ENCODE measurements at places on chromosomes 5 and 9. TPM values are rescaled to one million over a fixed set of nuclear protein-coding genes. Genes with fewer than 3 reads are reported as not detected.

CAMK2A gene
- total RNA-seq = not detected

- H3K27ac ChIP-seq = no peak overlapping the region
- no peak for DNase-seq
- no peaks in the 10 kb centered on the region for H3K27me3 ChIP-seq
- H3K36me3 ChIP-seq = no peaks in the 10 kb centered on the region
- no peak overlapping the region for H3K4me3 ChIP-seq
- no peaks in the 10 kb centered on the region for H3K4me1 ChIP-seq
Observed at GRCh38 chr9:29556317-29556716, 1983.0 kb upstream of the C9orf72 start.

GRCh38 chr5:158456756-158457155, 597.8 kb upstream of the CLINT1 start:
- DNase-seq = no peak
- no peaks in the 10 kb centered on the region for H3K27me3 ChIP-seq
- no peak overlapping the region for H3K4me3 ChIP-seq

- no peak within 1 kb of the TSS for H3K27ac ChIP-seq
- DNase-seq = peak; percentile 91
- no peaks in the 10 kb centered on the region for H3K36me3 ChIP-seq
- H3K4me1 ChIP-seq = peaks cover 7% of the 10 kb centered on the region
Observed at GRCh38 chr5:71719063-71719964, at the start of gene CARTPT. Gene CARTPT (plus strand): TSS chr5:71719275. CDS start chr5:71719294, 19 bp downstream.

- no peaks in the 10 kb centered on the region for H3K36me3 ChIP-seq
- no peak overlapping the region for H3K4me3 ChIP-seq
- H3K4me1 ChIP-seq = no peaks in the 10 kb centered on the region
- no peak overlapping the region for H3K27ac ChIP-seq
- H3K27me3 ChIP-seq = no peaks in the 10 kb centered on the region
Observed at GRCh38 chr9:93894691-93895079, 60.5 kb downstream of the BARX1 start.

ENTPD2 gene
- 1.1 TPM for total RNA-seq

CARD19 gene
- 36.8 TPM for total RNA-seq

NR5A1 gene
- 0.21 TPM for total RNA-seq

GNA14 gene
- total RNA-seq = 10.5 TPM

PPP1R26 gene
- 49.8 TPM for total RNA-seq

GRCh38 chr9:22469928-22470544, 23.4 kb downstream of the DMRTA1 start:
- DNase-seq = peak; percentile 87
- H3K4me3 ChIP-seq = no peak overlapping the region
- peaks cover 7% of the 10 kb centered on the region for H3K4me1 ChIP-seq
- H3K27ac ChIP-seq = no peak overlapping the region

DNA sequence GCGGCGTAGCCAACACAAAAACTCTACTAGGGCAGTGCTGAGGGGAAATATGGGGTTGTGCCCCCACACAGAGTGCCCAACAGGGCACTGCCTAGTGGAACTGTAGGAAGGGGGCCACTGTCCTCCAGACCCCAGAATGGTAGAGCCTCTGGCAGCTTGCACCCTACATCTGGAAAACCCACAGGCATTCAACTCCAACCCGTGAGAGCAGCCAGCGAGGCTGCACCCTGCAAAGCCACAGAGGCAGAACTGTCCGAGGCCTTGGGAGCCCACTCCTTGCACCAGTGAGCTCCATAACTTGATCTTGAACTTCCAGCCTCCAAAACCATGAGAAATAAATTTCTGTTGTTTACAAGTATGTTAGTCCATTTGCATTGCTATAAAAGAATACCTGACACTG, 27.7 kb downstream of the GRAMD2B start:
- no peaks in the 10 kb centered on the region for H3K36me3 ChIP-seq
- peaks cover 3% of the 10 kb centered on the region for H3K4me1 ChIP-seq
- no peaks in the 10 kb centered on the region for H3K27me3 ChIP-seq

GRCh38 chr9:134112561-134112960, 23.3 kb upstream of the WDR5 start:
- H3K4me1 ChIP-seq = no peaks in the 10 kb centered on the region
- no peak for DNase-seq
- no peaks in the 10 kb centered on the region for H3K36me3 ChIP-seq
- H3K27ac ChIP-seq = no peak overlapping the region

GRCh38 chr5:10913841-10914240, 152.8 kb upstream of the DAP start:
- no peak overlapping the region for H3K27ac ChIP-seq
- no peaks in the 10 kb centered on the region for H3K36me3 ChIP-seq
- no peaks in the 10 kb centered on the region for H3K27me3 ChIP-seq
- H3K4me1 ChIP-seq = peaks cover 9% of the 10 kb centered on the region

DNA sequence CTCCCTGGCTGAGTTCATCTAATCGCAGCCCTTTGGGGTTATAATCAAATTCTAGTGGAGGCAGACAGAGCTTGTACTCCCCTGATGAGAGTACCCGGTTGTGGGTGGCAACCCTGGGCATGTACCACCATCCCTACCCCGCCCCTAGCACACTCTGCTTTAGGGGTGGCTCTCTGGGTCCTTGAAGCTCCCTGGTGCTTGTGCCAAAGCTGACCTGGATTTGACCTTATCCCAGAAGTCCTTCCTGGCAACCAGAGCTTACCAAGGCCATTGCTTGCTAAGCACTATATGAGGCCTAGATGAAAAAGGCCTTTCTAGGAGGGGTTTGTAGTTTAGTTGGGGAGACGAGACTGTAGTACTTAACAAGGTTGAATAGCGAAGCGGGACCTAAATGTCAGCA, 72.2 kb downstream of the RGS3 start:
- no peak overlapping the region for H3K4me3 ChIP-seq
- H3K36me3 ChIP-seq = no peaks in the 10 kb centered on the region
- no peaks in the 10 kb centered on the region for H3K27me3 ChIP-seq

- no peak overlapping the region for H3K27ac ChIP-seq
- no peak overlapping the region for H3K4me3 ChIP-seq
- DNase-seq = no peak
- no peaks in the 10 kb centered on the region for H3K27me3 ChIP-seq
Observed at GRCh38 chr5:72347801-72348308, 27.7 kb downstream of the PTCD2 start.

DNA sequence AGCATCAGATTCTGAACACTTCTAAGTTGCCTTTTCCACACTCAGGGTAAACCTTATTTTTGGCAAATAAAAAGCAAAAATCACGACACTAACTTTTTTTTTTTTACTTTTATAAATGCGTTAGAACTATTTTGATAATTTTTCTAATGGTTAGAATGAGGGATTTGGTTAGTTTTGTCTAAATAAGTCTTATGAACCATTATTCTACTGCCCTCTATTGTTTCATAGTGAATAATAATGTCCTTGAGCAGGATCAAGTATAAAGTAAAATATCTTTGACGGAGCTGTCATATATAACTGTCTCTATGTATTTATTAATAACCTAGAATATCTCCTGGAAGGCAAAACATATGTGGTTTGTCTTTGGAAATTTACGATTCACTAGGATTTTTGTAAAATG, 631.8 kb downstream of the GABRG2 start:
- H3K4me1 ChIP-seq = no peaks in the 10 kb centered on the region
- no peak overlapping the region for H3K4me3 ChIP-seq

DNA sequence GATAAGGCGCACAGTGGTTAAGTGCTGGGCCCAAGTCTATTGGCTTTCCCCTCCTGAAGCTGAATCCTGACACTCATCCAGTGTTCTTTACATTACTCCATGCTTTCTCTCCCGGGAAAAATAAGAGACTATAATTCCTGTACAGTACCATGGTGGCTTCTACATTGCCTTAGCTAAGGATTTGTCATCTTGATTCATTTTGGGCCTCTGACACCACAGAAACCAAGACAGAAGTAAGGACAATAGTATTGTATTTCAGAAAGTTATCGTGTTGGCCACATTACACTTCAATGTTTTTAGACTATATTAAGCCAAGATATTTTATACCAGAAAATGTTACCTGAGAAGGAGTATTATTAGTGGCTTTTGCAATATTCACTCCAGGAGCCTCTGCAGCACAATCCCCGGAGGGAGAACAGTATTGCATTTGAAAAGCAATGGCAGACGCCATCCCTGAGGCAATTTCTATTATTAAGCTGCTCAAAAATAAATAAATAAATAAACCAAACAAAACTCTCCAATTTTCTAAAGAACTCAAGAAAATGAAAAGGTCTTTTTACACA, 267.9 kb downstream of the ENC1 start:
- no peak overlapping the region for H3K4me3 ChIP-seq
- no peak overlapping the region for H3K27ac ChIP-seq
- H3K27me3 ChIP-seq = no peaks in the 10 kb centered on the region
- no peak for DNase-seq
- H3K4me1 ChIP-seq = no peaks in the 10 kb centered on the region
- H3K36me3 ChIP-seq = no peaks in the 10 kb centered on the region

DNA sequence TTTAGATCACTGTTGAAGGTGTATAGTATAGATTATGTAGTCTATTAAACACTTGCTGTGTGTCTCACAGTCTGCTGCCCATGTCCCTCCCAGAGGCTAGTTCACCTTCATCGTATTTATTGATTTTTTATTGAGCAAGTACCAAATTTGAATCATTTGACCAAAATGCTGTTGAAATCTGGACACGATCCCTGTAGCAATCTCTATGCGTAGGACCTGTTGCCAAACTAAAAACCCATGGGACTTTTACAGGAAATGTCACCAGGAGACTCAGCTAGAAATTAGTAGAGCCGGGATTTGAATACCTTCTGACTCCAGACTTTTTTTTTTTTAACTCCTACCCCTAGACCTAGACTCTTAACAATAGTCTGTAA, 17.5 kb downstream of the SLC31A1 start:
- no peaks in the 10 kb centered on the region for H3K27me3 ChIP-seq
- H3K4me1 ChIP-seq = no peaks in the 10 kb centered on the region
- H3K36me3 ChIP-seq = no peaks in the 10 kb centered on the region
- no peak overlapping the region for H3K4me3 ChIP-seq
- no peak overlapping the region for H3K27ac ChIP-seq
- DNase-seq = no peak

AJM1 gene
- total RNA-seq = 0.12 TPM

CHSY3 gene
- 2.3 TPM for total RNA-seq

GRCh38 chr9:99569840-99570239, 251.8 kb upstream of the NR4A3 start:
- H3K4me3 ChIP-seq = no peak overlapping the region
- no peaks in the 10 kb centered on the region for H3K27me3 ChIP-seq
- H3K4me1 ChIP-seq = no peaks in the 10 kb centered on the region
- no peak overlapping the region for H3K27ac ChIP-seq

DNA sequence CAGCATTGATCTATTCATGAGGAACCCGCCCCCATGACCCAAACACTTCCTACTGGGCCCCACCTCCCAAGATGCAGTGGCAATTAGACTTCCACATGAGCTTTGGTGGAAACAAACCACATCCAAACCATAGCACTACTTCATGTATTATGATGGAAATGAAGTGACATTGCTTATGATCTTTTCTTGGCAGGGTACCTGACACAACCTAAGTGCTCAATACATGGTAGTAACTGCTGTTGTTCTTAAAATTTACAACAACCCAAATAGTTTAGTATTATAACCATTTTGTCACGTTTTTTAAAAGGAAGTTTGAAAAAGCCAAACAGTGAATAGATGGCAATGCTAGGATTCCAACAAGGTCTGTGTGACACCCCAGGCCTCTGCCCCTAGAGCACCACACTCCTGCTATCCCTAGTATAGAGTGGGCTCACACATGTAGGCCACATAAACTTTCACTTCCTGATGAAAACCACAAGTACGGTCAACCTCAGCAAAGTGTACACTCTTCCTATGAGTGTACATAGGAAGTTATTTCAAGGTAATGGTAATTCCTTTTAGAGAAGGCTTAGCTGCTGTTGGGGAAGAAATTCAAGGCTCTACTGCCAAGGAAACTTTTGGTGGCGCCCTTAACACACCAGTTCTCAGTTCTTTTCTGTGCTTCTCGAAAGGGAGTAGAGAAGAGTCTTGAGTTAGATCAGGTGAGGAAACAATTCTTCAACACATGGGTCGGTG, 97.6 kb downstream of the ARSB start:
- H3K36me3 ChIP-seq = no peaks in the 10 kb centered on the region
- H3K4me1 ChIP-seq = no peaks in the 10 kb centered on the region
- H3K27ac ChIP-seq = no peak overlapping the region
- no peak overlapping the region for H3K4me3 ChIP-seq

DNA sequence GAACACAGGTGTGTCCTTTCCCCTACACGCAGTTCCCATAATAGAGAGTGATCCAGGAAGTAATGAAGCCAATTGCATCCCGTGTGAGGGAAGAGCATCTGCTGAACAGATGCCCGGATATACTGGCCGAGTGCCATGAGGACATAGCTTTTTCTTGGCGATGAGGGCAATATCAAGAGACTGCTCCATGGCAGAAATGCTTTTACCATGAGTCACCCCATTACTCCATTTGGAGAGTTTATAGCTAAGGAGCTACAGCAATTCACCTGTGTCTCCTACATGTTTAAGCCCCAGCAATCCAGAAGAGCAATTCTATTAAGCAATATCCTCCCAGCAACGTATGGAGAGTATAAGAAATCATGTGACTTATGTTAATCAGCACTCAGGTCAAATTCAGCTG, 222.0 kb upstream of the KLF4 start:
- no peaks in the 10 kb centered on the region for H3K4me1 ChIP-seq
- H3K27me3 ChIP-seq = no peaks in the 10 kb centered on the region
- no peak overlapping the region for H3K4me3 ChIP-seq
- no peaks in the 10 kb centered on the region for H3K36me3 ChIP-seq
- no peak overlapping the region for H3K27ac ChIP-seq
- no peak for DNase-seq

GRCh38 chr5:137710086-137710485, 25.8 kb downstream of the KLHL3 start:
- H3K36me3 ChIP-seq = peaks cover 15% of the 10 kb centered on the region
- no peak overlapping the region for H3K27ac ChIP-seq
- H3K4me1 ChIP-seq = no peaks in the 10 kb centered on the region
- no peaks in the 10 kb centered on the region for H3K27me3 ChIP-seq

DNA sequence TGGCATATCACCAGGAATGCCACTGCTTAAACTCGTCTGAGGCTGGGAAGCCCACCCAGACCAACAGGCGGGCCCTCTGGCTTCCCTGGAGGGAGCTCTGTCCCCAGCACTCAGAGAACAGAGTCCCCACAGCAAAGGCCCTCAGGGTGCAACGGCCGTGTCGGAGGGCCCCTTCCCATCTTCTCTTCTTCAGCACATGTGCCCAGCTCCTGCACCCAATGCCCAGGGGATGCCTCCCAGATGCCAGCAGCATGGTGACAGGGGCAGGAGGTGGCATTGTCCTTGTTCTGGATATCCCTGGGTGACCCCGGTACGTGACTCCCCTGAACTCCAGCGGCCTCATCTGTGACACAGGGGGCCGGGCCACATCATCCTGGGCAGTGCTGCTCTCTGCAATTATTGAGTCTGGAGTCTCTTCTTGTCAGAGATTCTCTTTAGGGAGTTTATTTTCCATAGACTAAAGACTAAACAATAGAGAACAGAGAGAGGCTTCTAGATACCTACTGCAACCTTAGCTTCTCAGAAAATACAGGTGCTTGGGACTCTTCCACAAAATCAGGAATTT, 13.6 kb upstream of the OLFM1 start:
- no peak overlapping the region for H3K27ac ChIP-seq
- peaks cover 5% of the 10 kb centered on the region for H3K4me1 ChIP-seq
- no peaks in the 10 kb centered on the region for H3K36me3 ChIP-seq
- no peak overlapping the region for H3K4me3 ChIP-seq

GRCh38 chr5:133232011-133232410, 180.2 kb downstream of the HSPA4 start:
- no peaks in the 10 kb centered on the region for H3K4me1 ChIP-seq
- H3K27me3 ChIP-seq = no peaks in the 10 kb centered on the region
- H3K36me3 ChIP-seq = no peaks in the 10 kb centered on the region
- DNase-seq = no peak

GRCh38 chr9:121508415-121508814, 8.8 kb upstream of the GGTA1 start:
- no peaks in the 10 kb centered on the region for H3K36me3 ChIP-seq
- no peak overlapping the region for H3K27ac ChIP-seq
- DNase-seq = peak; percentile 60
- peaks cover 11% of the 10 kb centered on the region for H3K4me1 ChIP-seq

CRHBP gene
- not detected for total RNA-seq
